Brain pericyte (primary cell): ENCODE measurements at places on chromosomes 4 and X.

DNA sequence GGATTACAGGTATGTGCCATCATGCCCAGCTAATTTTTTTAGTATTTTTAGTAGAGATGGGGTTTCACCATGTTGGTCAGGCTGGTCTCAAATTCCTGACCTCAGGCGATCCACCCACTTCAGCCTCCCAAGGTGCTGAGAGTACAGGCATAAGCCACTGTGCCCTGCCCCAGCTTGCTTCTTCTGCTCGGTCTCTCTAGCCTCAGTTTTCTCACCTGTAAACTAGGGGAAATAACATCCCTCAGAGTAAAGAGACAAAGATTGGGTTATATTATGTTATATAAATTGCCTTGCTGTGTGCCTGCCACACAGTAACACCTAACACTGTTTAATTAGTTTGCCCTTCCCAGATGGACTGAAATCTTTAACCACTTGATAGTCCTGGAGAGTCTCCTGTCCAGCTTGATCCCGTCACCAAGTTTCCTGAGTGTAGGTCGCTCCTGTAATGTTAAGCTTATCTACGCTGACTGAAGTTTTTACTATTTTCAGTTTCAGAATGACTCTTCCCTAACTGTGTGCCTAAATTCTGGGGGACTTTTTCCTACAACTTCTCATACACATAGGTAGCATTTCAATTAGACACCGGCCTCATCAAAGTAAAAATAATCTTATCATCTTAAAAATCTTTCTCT lies 412.7 kb upstream of the TENM3 start:
- no peak for DNase-seq

DNA sequence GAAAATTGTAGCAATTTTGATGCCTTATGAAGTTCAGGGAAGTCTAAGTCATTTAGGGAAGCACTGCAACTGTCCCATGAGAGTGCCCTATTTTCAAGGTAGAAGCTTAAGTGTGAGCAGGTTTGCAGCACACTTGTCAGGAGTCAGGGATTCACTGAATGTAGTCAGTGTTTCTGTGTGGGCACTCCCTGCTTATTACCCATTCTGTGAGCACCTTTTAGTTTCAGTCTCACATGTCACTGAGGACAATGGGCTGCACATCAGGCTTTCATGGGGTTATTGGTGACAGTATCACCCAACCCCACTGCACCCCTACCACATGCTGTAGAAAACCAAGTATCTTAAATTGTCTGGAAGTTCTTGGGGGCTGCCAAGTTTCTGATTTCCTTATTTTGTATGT lies 2.9 kb upstream of the CCNG2 start:
- DNase-seq = no peak

GRCh38 chr4:2245057-2245786 lies 3.3 kb upstream of the HAUS3 start:
- DNase-seq = no peak

DNA sequence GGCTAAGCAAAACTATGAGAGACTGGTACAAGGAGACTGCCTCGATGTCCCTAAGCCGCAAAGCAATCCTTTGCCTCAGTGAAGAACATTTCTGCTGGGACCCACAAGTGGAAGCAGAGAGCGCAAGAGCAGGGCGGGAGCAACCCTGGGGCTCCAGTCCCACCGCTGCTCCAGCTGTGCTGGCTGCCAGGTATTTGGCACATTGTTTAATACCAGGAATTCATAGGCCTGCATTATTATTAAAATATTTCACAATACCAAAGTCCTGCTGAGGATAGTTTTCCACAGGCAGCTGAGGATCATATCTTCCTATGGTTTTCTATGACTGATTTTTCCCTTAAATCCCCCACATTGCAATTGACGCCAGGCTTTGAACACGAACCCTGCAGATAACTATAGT lies 163.5 kb upstream of the TLL1 start:
- DNase-seq = no peak

- peak; percentile 13 for DNase-seq
Measured at GRCh38 chr4:144176476-144176875, 36.0 kb upstream of the GYPA start.

GRCh38 chr4:152997771-152998487 lies 61.8 kb downstream of the FHDC1 start:
- no peak for DNase-seq

DNA sequence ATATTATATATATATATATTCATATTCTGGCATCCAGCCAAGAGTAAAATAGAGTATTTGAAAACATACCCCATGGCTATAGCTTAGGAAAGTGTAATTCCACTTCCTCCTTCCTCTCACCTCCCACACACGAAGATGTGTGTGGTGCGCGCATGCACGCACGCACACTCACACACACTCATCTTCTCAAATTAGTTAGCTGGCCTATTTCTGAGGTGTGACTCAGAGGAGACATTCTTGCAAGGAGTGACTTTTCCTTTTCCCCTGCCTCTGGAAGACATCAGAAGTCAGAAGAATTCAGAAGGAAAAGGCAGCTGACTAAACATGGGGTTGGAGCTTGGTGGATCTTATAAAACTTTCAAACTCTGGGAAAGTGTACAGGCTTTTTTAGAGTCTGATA lies 8.8 kb downstream of the ENPEP start:
- DNase-seq = peak; percentile 20

GRCh38 chr4:121236353-121237068 lies 72.4 kb upstream of the TNIP3 start:
- no peak for DNase-seq

DNA sequence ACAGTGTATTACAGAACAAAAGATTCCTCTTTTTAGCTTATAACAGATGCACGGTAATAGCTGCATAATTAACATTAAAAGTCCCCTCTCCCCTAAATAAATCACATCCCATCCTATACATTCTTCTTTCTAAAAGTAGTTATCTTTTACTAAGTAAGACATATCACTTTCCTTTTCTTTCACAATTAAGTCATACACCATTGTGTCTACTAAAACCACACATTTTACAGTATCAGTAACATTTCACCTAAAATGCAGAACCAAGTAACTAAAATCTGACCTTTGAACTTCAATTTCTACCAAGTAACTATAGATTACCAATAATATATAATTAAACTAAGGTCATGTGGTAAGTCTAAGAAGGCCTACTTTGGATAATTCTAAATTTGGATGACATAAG lies 14.2 kb downstream of the DHX15 start:
- no peak for DNase-seq

DNA sequence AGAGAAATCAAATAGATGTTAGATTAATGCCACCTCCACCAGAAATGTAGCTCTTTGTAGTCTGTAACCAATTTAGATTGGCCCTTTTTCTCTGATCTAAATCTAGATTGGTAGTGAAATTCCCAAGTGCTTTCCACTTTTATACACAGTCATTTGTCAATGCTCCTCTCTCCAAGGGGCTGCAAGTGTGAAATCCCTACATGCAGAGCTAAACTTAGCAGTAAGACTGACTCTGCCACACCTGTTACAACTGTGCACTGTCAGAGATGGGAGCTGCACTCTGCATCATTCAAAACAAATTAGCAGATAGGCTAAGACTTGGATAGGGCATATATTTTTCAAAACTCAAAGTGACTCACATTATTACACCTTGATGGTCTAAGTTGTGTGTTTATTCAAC lies 9.1 kb downstream of the SERTM2 start:
- no peak for DNase-seq

GRCh38 chr4:3651267-3651845 lies 114.8 kb upstream of the ADRA2C start:
- no peak for DNase-seq

DNA sequence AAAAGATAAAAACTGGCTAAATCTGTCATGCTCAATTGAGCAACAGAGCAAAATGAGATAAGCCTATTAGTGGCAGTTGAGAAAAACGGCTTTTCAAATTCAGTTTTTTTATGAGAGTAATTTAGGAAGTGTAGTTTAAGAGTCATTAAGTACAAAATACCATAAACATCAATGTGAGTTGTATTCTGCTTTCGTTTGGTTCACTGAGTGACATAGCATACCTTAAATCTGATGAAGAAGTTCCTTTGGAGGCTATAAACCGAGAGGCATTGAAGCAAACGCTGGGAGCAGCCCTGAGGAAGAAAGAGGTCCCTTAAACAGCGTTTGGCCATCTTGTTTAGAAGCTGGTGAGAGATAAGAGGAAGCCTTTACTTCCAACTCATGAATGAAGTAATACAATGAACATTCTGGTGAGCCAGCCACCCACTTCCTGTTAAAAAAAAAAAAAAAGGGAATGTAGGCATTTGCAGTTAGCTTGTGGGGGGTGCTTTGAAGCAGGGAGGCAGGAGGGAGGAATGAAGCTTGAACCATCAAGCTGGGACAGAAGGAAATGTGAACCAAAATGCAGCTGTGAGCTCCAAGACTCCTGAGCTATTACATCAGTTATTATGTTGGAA lies 132.3 kb downstream of the ZNF330 start:
- no peak for DNase-seq

GRCh38 chr4:66571145-66571695 lies 900.9 kb upstream of the EPHA5 start:
- DNase-seq = no peak

GRCh38 chr4:186658657-186659056 lies 65.0 kb downstream of the FAT1 start:
- no peak for DNase-seq
